ENCODE measurements at places on chromosomes 11 and 22. TPM values are rescaled to one million over a fixed set of nuclear protein-coding genes. Genes with fewer than 3 reads are reported as not detected.

- DNase-seq = no peak
These were observed 14.3 kb upstream of the ANKK1 start for GRCh38 chr11:113373306-113373705.

- DNase-seq = no peak
These were observed 1.8 kb upstream of the RAB3IL1 start for GRCh38 chr11:61918938-61919704.

GRCh38 chr11:121309688-121310087, 17.1 kb downstream of the SC5D start:
- DNase-seq = no peak

The C11orf42 gene
- total RNA-seq = not detected

The ADM2 gene
- total RNA-seq = 8.3 TPM

DNA sequence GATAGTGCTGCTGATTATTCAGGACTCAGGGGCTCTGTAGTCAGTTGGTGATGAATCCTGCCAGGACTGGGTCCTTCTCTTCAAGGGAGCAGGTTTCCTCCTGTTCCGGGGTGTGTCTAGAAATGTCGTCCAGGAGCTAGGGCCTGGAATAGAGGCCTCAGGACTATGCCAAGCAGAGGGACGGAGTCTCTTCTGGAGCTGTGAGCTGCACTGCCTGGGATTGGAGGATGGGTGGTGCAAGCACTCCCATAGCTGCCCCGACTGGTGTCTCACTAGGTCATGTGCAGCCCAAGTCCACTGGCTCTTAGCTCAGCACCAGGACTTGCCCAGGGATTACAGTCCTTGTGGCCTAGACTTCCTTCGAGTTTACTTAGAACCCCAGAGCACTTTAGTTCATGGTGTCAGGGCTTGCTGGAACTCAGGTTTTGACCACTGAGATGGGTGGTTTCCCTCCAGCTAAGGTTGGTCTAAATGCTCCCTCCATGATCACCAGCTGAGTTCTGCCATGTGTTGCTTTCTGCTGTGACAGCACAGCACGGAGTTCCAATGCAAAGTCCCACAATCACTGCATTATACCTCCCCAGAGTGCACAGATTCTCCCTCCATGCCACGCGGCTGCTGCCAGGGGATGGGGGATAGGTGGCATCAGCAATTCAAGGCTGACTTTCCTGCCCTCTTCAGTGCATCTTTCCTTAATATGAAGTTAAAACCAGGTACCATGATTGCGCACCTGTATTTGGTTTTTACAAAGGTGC, 42.6 kb upstream of the SHANK2 start:
- DNase-seq = no peak

DNA sequence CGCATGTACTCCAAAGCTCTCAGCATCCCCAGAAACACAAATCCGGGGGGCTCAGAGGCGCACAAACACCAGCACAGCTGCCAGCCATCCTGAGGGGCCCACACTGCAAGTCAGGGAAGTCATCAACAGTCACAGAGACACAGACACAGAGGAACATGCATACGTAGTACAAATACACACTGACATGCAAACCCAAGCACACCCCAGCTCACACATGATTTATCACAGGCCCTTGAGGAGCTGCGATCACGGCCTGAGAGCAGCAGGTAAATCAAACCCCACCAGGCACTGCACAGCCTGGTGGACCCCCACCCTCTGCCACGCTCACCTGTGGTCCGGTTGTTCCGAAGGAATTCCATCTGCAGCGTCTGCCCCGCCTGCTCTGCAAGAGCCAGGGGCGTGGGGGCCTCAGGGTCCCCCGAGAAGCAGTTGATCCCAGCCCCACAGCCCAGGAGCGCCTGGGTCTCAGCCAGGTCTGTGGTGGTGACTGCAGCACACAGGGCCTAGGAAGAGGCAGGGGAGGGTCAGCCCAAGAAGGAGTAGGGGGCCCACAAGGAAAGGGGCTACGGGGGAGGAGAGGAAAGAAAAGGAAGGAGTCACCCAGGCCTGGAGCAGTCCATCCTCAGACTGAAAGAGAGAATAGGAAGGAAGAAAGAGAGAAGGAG, 28.5 kb upstream of the PDE2A start:
- no peak for DNase-seq

The DGCR6 gene
- 1.3 TPM for total RNA-seq

The MYO18B gene
- 0.17 TPM for total RNA-seq

The P2RY2 gene
- not detected for total RNA-seq

GRCh38 chr11:31417357-31417756, 47.7 kb downstream of the DNAJC24 start:
- DNase-seq = no peak

The MUC5B gene
- total RNA-seq = not detected

The GAL3ST1 gene
- total RNA-seq = 0.29 TPM

The ATM gene
- total RNA-seq = 30.6 TPM

- DNase-seq = no peak
These were observed 334.8 kb downstream of the GUCY1A2 start for GRCh38 chr11:106683435-106683834.

DNA sequence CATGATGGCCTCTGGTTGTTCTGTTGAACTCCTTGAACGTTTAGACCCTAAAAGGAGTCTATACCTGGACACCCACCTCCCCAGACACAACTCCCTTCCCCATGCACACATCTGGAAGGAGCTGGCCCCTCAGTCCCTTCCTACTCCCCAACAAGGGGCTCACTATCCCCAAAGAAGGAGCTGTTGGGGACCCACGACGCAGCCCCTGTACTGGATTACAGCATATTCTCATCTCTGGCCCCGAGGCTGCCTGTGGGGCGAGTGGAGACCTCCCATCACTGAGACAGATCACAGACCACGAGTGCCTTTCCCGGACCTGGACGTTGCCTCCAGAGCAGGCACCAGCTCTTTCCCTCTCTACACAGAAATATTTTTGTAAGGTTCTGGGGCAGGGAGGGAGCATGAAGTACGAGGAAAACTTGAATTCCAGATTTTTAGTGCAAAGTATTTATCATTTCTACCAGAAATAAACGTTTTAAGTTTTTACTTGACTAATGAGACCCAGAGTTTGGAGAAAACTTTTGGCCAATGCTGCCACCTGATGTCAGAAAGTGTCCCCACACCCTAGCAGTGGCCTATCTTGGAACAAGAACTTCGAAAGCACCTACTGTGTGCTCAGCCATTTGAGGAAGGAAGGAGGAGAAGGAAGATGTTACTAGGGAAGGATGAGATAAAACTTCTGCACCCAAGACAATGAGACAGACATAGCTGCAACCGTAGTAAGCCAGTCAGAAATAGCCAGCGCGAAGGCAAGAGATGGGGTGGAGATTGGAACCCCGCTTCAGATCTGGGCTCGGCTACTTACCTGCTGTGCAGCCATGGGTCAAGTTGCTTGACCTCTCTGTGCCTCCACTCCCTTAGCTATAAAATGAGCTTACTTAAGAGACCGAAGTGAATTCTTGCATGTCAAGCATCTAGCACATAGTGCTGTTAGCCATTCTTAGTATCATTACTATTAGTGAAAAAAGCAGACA, 10.2 kb upstream of the POU2F3 start:
- DNase-seq = peak; percentile 59

- DNase-seq = no peak
These were observed 58.2 kb downstream of the COMMD9 start for GRCh38 chr11:36230779-36231699.

DNA sequence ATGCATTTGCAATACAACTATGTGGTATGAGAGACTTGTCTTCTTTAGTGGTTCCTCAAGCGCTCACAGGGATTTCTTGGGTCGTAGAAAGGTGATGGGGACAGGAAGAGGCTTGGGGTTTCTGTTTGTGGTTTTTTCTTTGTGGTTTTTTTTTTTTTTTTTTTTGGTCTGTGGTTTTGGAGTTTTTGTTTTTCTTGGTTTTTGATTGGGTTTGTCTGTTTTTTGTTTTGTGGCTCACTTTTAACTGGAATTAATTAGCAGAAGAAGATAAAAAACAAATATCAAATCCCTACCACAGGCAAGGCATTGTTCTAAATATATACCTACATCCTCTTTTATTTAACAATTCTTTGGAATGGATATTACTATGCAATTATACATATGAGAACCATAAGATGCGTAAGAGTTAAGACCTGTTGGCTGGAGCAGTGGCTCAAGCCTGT, 5.5 kb downstream of the TTC28 start:
- DNase-seq = peak; percentile 27
